ENCODE measurements at places on chromosomes 2 and 18. TPM values are rescaled to one million over a fixed set of nuclear protein-coding genes. Genes with fewer than 3 reads are reported as not detected.

KHK gene
- total RNA-seq = 12.2 TPM

C1QL2 gene
- not detected for total RNA-seq

DSG4 gene
- not detected for total RNA-seq

FSHR gene
- total RNA-seq = not detected

EVX2 gene
- total RNA-seq = not detected

LRRC30 gene
- total RNA-seq = not detected

TMEM237 gene
- 19.9 TPM for total RNA-seq

SCN1A gene
- total RNA-seq = not detected

TMEM37 gene
- total RNA-seq = not detected

GYPC gene
- 149 TPM for total RNA-seq

FEV gene
- total RNA-seq = not detected

MAPK4 gene
- total RNA-seq = not detected

TXNDC2 gene
- total RNA-seq = not detected

GPR45 gene
- not detected for total RNA-seq

REG3A gene
- total RNA-seq = not detected

INHBB gene
- 0.09 TPM for total RNA-seq

MOGAT1 gene
- total RNA-seq = not detected

ATP8B1 gene
- not detected for total RNA-seq

RAD51AP2 gene
- not detected for total RNA-seq

CD226 gene
- total RNA-seq = 88.2 TPM

STAT4 gene
- total RNA-seq = 93.2 TPM

Measured in T-helper 2 cell treated with Interferon-gamma antibody and Interleukin-4, amounts not matched to agents 100 ng/mL and 5 ng/mL, for 36 hours (primary cell).